ENCODE measurements at places on chromosomes 7 and 10.

DNA sequence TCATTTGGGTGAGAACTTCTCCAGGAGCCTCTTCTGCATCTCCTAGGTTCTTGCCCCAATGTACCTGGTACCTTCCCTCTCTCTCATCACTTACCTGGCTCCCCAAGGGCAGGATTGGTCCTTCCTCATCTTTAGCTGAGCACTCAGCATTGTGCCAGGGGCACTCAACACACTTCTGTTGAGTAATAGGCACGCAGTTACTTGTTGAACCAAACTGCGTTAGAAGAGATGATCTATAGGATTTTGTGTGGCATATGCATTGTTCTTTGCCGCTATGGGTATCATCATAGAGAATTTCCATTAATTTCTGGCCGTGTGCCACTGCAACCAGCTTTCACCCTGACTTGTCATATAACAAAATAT, 16.4 kb downstream of the TBXAS1 start:
- DNase-seq: no peak

DNA sequence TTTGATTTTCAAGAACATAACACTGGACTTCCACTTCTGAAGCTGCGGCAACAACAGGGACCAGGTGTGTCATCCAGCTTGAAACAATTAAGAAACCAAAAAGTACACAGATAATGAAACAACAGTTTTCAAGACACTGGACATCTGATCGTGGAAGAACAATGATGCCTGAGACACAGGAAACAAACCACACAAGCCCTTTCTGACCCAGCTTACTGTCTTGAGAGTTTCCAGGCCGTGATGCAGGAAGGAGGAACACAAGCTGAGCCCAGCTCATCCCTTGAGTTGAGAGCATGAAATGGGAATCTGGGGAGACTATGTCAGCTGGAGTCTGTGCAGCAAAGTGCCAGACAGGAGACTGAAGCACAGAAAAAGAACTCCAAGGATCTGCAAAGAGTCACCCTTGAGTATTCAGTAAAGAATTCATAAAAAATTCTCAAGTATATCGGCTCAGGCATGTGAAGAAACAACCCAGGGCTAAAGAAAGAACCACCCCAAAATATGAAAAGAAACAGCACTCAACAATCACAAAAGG, 91.6 kb downstream of the RNF32 start:
- no peak for DNase-seq

- no peak for DNase-seq
Observed at GRCh38 chr10:58567652-58568051, 55.0 kb downstream of the BICC1 start.

GRCh38 chr10:33815776-33816175, 481.3 kb upstream of the NRP1 start:
- DNase-seq: no peak

GRCh38 chr10:29947701-29948060, 111.7 kb downstream of the JCAD start:
- no peak for DNase-seq

GRCh38 chr10:122311716-122312115, 40.6 kb downstream of the BTBD16 start:
- DNase-seq: no peak

- DNase-seq: no peak
Observed at GRCh38 chr7:6460990-6461584, 13.3 kb upstream of the DAGLB start.

DNA sequence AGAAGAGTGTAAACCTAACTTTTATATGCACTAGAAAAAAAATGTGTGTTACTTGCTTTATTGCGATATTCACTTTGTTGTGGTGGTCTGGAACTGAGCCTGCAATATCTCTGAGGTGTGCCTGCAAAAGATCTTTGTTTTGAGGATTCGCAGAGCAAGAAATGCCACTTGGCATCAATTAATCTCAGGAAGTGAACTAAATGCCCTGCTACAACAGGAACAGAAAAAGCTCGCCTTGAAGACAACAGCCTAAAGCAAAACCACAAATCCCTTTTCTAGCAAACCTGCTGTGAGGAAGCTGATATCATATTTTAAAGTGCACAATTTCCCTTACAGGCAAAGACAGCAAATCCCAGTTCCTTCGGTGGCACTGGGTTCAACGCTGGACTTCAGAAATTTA, 675.8 kb downstream of the KCNMA1 start:
- no peak for DNase-seq

GRCh38 chr7:76430836-76431235, 6.1 kb downstream of the ZP3 start:
- no peak for DNase-seq

GRCh38 chr10:89502549-89502948, 32.8 kb downstream of the SLC16A12 start:
- DNase-seq: no peak
